Cerebellum (tissue), 4 donors: ENCODE measurements at places on chromosomes 12 and 14. TPM values are rescaled to one million over a fixed set of nuclear protein-coding genes. Genes with fewer than 3 reads are reported as not detected.

Gene PSMC6
- total RNA-seq, result 95.9 TPM

Gene IFNG
- total RNA-seq, result not detected

Gene ASIC1
- total RNA-seq, result 20.5 TPM

- no peak for DNase-seq
Measured at GRCh38 chr12:108647585-108648287, 14.0 kb upstream of the SELPLG start.

GRCh38 chr14:72332046-72332445 lies 399.8 kb downstream of the RGS6 start:
- DNase-seq, result no peak

DNA sequence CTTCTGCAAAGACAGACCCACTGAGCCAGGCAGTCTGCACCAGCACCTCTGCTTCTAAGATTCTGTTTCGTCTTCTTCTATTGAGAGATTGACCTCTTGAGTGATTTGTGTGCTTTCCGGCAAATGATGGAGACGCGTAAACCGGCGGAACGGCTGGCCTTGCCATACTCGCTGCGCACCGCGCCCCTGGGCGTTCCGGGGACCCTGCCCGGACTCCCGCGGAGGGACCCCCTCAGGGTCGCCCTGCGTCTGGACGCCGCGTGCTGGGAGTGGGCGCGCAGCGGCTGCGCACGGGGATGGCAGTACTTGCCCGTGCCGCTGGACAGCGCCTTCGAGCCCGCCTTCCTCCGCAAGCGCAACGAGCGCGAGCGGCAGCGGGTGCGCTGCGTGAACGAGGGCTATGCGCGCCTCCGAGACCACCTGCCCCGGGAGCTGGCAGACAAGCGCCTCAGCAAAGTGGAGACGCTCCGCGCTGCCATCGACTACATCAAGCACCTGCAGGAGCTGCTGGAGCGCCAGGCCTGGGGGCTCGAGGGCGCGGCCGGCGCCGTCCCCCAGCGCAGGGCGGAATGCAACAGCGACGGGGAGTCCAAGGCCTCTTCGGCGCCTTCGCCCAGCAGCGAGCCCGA lies 703 bp downstream of the ASCL4 start:
- no peak for DNase-seq

DNA sequence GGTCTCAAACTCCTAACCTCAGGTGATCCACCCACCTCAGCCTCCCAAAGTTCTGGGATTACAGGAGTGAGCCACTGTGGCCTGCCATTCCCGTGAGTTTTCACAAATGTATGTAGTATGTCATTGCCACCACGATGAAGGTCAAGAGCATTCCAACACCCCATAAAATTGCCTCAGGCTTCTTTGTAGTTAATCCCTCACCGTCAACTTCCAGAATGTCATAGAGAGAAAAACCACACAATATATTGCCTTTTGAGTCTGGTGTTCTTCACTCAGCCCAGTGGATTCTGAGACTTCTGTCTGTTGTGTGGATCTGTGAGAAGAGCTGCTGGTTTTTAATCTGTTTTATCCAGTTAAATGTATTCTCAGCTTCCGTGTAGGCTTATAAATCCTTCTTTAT lies 12.6 kb upstream of the CFAP251 start:
- no peak for DNase-seq

GRCh38 chr12:39780913-39781446 lies 161.4 kb upstream of the ABCD2 start:
- peak; percentile 13 for DNase-seq

GRCh38 chr12:4383304-4383865 lies 3.9 kb upstream of the FGF23 start:
- no peak for DNase-seq

DNA sequence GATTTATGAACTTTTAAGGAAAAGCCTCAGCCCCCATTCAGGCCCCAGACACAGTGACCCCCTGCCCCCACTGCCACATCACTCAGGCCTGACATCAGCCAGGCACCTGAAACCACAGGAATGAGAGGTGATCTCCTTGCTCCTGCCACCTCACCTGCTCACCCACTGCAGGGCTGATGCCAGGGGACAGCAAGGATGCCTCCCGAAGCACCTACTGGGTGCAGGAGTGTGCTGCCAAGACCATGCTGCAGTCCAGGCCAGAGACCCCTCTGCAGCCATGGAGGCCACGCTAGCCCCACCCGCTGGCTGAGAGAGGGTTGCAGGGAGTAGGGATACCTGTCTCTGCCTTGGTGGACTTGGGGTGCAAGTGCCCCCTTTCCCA lies 18.6 kb upstream of the KRT7 start:
- no peak for DNase-seq

GRCh38 chr12:115203701-115204100 lies 519.7 kb upstream of the TBX3 start:
- DNase-seq, result no peak

- no peak for DNase-seq
Measured at GRCh38 chr12:41108032-41108431, 80.1 kb upstream of the PDZRN4 start.

DNA sequence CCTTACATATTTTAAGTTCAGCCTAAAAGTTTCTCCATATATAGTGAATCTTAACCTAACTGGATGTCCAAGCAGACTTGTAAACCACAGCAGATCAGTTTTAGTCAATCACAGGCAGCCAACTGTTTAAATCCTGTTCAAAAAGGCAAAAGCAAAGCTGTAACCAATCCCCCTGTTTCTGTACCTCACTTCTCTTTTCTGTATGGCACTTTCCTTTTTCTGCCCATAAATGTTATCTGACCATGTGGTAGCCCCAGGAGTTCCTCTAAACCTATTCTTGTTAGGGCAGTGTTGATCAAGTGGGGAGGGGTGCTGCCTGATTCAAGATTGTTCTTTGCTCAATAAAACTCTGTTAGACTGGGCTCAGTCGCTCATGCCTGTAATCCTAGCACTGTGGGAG lies 8.5 kb upstream of the DACT1 start:
- DNase-seq, result no peak

DNA sequence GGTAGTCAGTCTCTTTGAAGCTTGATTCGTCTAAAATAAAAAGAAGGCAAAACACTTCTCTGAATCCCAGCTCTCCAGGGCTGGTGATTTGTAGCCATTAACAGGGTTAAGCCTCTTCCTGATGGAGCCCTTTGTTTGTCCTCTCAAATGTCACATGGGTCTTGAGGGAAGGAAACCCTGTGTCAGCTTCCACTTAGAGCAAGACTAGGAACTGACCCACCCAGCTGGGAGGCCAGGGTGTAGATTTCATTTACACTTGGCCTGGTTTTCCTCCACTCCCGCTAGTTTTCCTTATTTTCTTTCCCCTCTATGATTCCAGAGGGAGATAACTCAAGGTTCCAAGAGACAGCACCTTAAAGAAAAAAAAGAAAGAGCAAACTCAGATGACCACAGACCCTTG lies 230.5 kb upstream of the EGLN3 start:
- no peak for DNase-seq

DNA sequence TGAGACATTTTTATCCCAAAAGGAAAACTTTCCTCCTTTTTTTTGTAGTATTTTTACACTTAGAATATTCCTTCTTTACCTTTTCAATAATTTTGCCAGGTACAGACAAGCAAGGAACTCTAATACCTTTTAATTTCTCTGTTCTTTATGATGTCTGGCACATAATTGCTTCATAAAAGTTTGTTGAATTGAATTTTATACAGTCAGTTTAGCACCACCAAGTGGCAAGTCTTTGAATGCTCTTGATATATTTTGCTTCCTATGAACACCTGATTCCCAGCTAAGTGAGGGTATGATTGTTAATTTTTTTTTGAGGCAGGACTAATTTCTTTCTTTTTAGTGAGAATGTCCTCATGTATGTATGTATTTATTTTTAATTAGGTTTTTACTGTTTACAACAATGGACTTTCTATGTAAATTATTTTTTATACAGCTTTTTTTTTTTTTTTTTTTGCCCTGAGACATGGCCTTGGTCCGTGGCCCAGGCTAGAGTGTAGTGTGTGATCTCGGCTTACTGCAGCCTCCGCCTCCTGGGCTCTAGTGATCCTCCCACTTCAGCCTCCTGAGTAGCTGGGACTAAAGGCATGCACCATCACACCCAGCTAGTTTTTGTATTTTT lies 6.9 kb downstream of the TBC1D15 start:
- DNase-seq, result no peak

- no peak for DNase-seq
Measured at GRCh38 chr12:76789335-76790050, 25.6 kb downstream of the ZDHHC17 start.

GRCh38 chr12:111304642-111305071 lies 64.2 kb downstream of the PHETA1 start:
- no peak for DNase-seq
